ENCODE measurements at places on chromosomes 16 and 17.

DNA sequence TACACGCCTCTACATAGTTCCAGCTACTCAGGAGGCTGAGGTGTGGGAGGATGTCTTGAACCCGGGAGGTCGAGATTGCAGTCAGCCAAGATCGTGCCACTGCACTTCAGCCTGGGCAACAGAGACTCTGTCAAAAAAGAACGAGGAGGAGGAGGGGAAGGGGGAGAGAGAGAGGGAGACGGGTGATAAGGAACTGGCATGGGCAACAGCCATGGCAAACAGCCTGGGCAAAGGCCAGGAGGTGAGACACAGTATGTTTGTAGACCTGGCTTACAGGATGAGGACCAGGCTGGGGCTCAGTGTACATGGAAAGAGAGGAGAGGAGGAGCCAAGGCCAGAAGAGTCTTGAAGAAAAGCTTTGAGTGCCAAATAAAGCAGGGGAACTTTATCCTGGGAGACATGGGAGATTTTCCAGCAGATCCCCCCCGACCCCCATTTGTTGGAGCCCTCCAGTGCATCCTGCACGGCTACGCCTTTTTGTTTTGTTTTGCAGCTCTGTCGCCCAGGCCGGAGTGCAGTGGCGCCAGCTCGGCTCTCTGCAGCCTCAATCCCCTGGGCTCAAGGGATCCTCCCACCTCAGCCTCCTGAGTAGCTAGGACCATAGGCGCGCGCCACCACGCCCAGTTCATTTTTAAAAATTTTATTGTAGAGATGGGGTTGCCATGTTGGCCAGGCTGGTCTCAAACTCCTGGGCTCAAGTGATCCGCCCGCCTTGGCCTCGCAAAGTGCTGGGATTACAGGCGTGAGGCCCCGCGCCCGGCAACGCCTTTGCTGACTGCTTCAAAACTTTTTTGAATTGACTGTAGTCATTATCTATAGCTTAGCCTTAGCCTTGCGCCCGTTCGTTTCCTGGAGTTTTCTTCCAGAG, 1.3 kb upstream of the ALKBH5 start:
- no peak for DNase-seq

DNA sequence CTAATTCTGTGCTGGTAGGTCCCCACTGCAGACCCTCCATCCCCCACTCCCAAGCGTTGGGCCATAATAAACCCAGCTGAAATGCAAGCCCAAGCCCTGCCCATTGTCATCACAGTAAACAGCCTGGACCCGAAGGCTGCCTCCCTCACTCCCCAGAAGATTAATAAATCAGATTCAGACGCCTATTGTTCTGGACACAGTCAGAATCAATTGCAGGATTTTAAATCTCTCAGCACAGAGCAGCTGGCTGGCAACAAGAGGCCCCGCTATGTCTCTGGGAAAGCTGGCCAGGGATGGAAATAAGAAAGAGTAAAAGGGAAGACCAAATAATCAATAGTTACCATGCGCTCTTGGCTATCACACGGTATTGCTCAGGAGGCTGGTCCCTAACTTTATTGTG, 93.9 kb downstream of the C17orf67 start:
- DNase-seq, result no peak

DNA sequence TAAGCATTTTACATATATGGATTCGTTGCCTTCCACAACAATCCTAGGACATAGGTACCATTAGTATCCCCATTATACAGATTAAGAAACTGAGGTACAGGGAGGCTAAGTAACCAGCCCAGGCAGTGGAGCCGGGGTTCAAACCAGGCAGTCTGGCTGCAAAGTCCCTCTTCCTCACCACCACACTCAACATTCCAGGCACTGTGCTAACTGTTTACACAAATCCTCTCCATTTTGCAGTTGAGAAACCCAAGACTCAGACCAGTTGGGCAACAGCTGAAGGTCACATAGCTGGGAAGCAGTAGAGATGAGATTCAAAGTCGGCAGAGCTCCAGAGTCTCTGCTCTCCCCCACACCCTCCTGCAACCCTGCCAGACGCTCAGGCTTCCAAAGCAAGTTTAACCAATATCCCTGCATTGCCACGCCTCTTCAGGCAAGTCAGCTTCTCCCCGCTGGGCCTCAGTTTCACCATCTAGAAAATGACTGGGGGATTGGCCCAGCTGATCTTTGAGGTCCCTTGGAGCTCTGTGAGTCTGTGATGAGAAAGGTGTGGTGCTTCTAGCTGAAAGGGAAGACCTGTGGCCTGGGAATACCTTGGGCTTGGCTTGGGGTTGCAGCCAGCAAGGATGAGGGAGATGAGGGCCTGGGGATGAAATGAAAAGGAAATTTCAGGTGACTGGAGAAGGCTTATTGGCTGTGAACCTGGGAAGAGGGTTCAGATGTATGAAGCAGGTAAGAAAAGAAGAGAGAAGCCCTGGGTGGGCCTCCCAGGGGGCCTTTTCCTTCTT, 14.0 kb downstream of the CCR7 start:
- DNase-seq, result no peak

DNA sequence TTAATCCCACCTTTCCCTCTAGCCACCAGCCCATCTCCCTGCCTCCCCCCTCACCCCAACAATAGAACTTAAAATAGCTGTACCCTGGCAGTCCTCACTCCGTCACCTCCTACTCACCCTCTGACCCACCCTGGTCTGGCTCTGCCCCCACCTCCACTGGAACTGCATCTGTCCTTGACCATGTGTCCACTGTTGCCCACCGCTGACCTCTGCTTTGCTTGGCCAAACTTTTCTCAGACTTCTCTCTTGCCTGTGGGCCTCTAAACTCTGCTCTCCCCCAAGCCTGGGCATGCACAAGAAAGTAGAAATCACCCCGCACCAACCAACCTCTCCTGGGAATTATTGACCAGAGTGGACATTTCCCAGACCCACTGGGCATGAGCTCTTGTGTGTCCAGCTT, 169.8 kb downstream of the WSCD1 start:
- DNase-seq, result no peak

GRCh38 chr17:79887451-79887991, 48.3 kb upstream of the CBX4 start:
- DNase-seq, result no peak

DNA sequence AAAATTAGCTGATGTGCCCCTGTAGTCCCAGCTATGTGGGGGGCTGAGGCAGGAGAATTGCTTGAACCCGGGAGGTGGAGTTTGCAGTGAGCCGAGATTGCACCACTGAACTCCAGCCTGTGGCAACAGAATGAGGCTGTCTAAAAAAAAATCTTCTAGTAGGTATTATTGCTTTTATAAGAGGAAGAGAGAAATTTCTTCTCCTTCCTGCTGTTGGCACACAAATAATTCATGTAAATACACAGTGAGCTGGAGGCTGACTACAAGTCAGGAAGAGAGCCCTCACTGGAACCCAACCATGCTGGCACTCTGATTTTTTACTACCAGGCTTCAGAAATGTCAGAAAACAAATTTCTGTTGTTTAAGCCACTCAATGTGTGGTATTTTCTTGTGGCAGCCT, 6.7 kb downstream of the PRDM7 start:
- no peak for DNase-seq

GRCh38 chr16:54076006-54076504, 210.5 kb downstream of the IRX3 start:
- DNase-seq, result no peak

DNA sequence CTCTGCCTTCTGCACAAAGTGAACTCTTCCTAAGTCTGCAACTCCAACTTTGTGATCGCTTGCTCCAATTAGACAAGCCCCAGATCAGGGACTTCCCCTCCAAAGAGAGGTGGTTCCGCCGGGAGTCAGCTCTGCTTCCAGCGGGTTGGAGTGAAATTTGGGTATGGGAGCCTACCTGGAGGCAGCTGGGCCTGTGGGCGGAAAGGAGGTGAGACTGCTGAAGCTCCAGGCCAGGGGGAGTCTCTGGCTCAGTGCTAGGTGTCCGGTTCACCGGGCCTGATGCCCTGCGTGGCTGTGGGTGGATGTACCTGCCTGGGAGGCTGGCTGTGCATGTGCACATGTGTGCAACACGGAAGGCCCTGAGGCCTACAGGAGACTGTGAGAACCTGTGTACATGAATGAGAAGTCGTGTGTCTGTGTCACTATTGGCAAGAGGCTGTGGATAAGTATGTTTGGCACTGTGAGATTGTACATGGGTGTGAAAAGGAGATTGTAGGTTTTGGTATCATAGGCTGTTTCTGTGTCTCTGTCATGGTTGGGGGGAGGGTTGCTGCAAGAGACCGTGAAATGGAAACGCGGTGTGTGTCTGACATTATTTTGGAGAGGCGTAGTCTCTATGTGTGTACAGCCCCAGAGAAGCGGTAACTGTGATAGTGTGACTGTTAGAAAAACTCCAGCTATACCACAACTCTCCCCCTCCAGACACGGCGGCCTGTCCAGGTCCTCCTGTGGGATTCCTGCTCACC, 4.2 kb downstream of the LHX1 start:
- DNase-seq, result no peak

DNA sequence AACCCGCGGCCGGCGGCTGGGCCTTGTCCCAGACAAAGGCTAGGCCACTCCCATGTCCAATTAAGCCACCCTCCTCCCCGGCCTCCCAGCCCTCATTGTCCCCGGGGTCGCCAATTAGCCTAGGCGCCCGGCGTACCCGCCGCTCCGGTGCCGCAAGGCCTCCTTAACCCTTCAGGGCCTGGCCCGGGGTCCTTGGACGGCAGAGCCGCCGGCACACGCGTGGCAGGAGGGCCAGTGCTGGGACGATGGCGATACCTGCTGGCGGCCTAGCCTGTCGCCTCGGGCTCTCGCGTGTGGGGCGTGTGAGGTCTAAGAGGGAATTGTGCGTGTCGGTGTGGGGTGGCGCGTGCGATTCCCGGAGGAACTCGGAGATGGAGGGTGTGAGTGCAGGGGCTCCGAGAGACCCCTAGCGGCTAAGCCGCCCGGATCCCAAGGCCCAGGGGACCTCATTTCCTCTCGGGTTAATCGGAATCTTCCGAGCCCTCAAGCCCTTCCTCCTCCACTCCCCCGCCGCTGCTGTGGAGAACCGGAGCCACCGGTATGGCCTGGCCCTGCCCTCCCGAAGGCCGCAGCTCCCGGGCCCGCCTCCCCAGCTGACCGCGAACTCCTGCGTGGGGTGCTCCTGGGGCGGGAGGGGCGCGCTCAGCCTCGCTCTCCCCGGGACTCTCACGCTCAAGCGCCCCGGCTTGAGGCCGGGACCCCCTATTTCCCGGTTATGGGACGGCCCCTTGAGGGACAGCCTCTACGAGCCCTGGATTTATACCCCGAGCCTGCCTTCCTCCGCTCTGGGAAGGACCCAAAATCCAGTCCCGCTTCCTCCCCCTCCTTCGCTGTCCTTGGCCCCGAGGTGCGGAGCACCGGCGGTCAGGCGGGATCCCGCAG, 11.9 kb downstream of the TBX2 start:
- no peak for DNase-seq

DNA sequence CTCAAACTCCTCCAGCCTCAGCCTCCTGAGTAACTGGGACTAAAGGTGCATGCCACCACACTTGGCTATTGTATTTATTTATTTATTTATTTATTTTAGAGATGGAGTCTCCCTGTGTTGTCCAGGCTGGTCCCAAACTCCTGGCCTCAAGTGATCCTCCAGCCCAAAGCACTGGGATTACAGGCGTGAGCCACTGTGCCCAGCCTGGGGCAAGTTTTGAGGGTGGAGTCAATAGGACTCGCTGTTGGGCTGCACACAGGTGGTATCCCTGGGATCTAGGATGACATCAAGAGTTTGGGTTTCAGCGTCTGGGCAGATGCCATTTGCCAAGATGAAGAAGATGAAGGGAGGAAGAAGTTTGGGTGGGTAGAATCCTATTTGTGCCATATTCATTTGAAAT, 213.9 kb downstream of the GSG1L start:
- DNase-seq, result no peak

DNA sequence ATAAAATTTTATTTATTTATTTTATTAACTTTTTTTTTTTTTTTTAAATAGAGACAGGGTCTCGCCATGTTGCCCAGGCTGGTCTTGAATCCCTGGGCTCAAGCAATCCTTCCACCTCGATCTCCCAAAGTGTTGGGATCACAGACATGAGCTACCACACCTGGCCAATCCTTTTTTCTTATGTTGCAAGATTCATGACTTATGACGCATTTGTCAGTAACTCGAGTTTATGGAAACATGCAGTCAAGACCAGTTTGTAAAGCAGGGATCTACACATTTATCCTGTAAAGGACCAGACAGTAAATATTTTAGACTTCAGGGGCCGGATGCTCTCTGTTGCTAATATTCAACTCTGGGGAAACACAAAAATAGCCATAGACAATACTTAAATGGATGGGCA, 9.4 kb upstream of the MAP2K6 start:
- no peak for DNase-seq

DNA sequence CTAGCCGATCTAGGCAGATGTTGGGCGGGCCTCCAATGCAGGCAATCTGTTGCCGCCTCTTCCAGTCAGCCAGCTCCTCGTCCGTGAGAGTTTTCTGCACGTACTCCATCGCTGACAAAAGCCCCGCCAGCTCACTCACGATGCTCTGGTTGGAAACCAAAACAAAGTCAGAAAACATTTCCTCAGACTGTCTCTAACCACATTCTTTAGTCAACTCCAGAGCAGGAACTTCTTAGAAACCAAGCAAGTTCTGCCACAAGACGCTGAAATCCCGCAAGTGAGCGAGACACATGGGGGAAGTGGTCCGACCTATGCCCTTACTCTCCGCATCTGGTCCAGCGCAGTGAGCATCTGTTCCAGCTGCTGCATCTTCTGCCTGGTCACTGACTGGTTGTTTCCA, 49.1 kb downstream of the STAT5A start:
- DNase-seq, result peak; percentile 43

GRCh38 chr16:72764015-72764654, 283.8 kb downstream of the ZFHX3 start:
- DNase-seq, result no peak

GRCh38 chr17:14903854-14904253, 361.3 kb downstream of the PMP22 start:
- no peak for DNase-seq

DNA sequence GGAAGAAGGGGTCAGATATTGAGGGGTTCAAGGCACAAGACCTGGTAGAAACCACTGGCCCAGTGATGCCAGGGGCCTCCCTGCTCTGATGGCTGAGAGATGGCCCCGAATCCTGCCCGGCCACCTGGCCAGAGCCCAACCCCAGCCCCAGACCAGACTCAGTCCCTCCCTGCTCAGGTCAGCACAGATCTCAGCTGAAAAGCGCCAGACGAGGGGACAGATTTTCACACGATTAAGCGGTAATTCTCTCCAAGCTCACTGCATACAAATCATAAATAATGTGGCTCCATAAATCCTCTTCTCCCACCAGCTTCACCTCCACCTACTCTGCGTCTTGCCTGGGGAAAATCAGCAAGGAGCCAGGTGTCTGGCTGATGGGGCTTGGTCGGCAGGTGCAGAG, 57.1 kb downstream of the ENGASE start:
- no peak for DNase-seq

DNA sequence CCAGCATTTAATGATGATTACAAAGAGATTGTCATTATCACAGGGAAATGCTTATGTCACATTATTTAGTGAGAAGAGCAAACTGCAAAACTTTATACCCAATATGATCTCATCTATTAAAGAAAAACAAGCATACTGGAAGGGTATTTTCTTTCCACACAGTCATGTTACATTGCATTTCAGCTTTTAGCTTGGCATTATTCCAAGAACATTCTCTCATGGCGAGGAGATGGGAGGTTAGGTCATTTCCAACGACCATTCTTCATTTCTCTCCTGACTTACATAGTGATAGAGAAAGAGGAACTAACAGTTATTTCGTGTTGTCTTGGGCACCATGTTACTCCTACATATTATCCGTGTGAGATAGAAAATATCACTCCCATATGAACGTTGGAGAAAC, 309.4 kb upstream of the XYLT1 start:
- DNase-seq, result no peak

- no peak for DNase-seq
Observed at GRCh38 chr17:77857613-77858012, 100.9 kb upstream of the TNRC6C start.
